ENCODE measurements at places on chromosomes 2 and 18. TPM values are rescaled to one million over a fixed set of nuclear protein-coding genes. Genes with fewer than 3 reads are reported as not detected.
A peak's percentile ranks its signal among the peaks of the same experiment; 100 is the strongest.

Gene SCN3A
- 0.59 TPM for total RNA-seq

Gene RNF144A
- 15.9 TPM for total RNA-seq

Gene ZNF804A
- not detected for total RNA-seq

Gene MSTN
- not detected for total RNA-seq

Gene G6PC2
- total RNA-seq, result not detected

Gene FSHR
- total RNA-seq, result 0.29 TPM

Gene RNF125
- 0.59 TPM for total RNA-seq

Gene KLHL41
- 1.2 TPM for total RNA-seq

DNA sequence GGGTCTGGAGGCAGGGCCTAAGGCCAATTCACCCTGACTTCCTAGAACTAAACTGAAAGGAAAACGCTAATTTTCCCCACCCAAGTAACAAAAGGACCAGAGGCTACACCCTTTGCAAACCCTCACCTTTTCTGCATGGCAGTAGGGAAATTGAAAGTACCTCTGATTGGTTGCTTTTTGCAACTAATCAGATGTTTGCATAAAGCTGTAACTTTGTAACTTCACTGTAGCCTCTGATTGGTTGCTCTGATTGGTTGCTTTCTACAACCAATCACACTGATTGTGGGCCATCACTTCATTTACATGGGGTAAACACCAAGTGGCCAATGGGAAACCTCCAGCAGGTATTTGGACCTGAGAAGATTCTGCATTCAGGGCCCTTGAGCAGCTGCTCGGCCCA is 20.8 kb downstream of the EIPR1 start:
- DNase-seq, result no peak

- peak; percentile 49 for DNase-seq
Observed at GRCh38 chr2:109300582-109300981, 171.6 kb downstream of the SH3RF3 start.

GRCh38 chr2:85181844-85182456 is 48.8 kb downstream of the TCF7L1 start:
- DNase-seq, result peak; percentile 44

- no peak for DNase-seq
Observed at GRCh38 chr2:33859176-33859575, 260.1 kb upstream of the FAM98A start.

DNA sequence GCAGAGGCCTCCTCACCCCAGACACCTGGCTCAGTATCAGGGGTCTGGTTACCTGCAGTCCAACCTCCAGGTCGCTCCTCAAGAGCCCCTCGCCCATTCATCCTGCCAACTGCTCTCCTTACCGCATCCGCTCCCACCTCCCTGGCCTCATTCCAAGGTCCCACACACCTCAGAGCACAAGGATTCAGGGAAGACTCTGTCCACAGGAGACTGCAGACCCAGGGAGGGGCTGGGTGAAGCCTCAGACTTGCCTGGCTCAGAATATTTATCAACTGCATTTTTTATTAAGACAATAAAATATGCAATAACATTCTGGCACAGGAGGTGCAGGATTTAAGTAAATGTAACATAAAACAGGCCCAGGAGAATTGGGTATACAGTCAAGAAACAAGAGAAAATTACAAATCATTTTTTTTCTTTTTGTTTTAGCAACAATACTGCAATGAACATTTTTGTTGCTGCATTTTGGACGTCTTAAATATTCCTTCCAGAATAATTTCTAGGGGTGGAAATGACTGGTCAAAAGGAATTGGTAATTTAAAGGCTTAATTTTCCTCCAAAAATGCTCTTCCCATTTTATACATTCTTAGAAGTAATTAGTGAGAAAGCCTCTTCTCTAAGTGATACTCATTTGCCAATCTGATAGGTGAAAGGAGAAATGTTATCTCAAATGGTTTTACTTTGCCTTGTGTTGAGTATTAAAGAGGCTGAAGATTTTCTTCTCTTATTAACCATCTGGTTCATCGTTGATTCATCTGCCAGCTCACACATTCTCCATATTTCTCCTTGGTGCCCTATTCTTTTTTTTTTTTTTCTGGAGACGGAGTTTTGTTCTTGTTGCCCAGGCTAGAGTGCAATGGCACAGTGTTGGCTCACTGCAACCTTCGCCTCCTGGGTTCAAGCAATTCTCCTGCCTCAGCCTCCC is 42.5 kb downstream of the TEX44 start:
- peak; percentile 92 for DNase-seq

GRCh38 chr2:154709215-154709614 is 10.7 kb downstream of the KCNJ3 start:
- DNase-seq, result no peak

GRCh38 chr2:207724113-207724512 is 12.7 kb downstream of the CCNYL1 start:
- DNase-seq, result no peak

- DNase-seq, result no peak
Observed at GRCh38 chr2:29130295-29130694, 15.1 kb downstream of the CLIP4 start.

DNA sequence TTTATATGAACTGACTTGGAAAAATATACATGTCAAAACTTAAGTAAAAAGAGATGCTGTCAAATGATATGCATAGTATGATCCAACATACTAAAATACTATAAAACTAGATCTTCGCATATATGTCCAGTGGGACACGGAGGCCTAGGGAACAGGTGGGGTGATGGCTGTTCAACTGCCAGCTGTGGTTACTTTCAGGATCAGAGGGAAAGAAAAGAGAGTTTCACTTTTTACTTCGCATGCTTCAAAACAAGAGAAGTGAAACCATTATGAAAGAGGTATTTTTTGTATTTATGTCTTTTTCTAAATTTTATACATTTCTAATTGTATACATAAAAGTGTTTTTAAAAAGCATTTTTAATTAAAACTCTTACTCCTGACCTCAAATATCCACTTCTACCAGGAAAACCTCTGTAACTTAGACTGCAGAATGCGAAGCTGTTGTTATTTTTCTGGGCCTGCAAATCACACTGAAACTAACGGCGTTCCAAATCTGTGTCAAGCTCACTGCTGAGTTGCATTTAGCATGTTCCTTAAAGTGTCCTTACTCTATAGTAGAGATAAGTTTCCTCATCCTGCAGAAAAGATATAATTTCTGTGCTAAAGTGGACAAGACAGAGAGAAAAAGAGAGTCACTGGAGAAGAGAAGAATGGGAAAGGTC is 97.8 kb upstream of the SLC35G4 start:
- DNase-seq, result no peak

DNA sequence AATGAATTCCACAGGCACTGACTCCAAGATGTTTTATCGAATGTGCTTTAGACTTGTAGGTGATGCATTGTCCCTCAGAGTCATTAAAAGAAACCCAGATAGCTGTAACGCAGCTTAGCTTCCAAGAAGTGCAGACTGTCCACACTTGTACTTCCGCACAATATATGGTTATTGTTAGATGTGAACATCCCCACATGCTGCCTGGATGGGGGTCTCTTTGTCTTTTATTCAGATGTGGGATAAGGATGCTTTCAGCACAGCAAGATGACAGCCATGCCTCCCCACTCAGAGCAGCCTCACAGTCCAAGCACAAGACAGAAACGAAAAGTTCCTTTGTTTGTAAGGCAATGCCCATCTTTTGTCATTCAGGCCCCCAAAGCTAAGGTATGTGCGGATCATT is 416.6 kb downstream of the HRH4 start:
- DNase-seq, result no peak

GRCh38 chr2:119756837-119757236 is 2.9 kb upstream of the PTPN4 start:
- peak; percentile 93 for DNase-seq

DNA sequence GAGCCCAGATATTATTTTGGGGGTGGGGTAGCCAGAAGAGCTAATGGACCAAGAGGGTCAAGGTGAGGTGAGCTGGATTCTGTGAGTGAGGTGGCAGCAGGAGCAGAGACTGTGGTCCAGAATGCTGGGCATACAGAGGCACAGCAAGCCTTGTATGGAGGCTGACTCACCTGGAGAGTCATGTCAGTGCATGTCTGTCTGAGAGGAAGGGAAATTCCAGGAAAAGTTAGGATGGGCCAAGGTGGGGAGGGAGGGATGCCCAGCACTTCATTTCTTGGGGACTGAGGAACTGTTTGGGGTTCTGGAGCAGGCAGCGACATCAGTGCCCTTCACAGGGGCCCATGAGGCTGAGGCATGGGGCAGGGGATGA is 21.1 kb downstream of the PER2 start:
- DNase-seq, result no peak

GRCh38 chr2:99860720-99861375 is 281.5 kb downstream of the AFF3 start:
- no peak for DNase-seq

DNA sequence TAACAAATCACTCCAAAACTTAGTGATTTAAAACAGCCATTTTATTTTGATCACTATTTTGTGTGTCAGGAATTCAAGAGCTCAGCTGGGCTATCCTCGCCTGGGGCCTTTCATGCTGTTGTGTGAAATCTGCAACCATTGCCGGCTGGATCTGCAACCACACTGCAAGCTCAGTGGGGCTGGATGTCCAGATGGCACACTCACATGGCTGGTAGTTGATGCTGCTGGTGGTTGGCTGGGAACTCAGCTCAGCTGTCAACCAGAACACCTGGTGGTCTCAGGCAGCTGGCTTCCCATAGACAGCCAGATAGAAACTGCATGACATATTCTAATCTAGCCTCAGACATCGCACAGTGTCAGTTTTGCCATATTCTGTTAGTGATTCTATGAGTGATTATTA is 30.6 kb upstream of the AP1S3 start:
- no peak for DNase-seq

DNA sequence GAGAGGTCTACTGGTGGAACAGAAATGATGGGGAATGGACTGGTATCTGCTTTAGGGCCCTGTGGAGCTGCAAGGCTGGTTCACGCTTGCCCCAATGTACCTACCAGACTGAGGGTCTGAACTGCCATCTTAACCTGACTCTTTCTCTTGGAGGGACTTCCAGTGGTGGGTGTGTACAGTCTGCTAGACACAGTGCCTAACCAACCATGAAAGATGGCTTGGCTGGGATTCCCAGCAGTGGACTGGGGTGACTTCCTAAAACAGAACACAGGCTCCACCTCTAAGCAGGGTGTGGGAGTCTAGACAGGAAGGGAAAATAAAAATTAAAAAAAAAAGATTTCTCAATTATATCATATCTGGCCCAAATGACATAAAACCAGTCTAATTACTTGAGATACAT is 25.5 kb upstream of the MYO3B start:
- peak; percentile 37 for DNase-seq
